ENCODE measurements at places on chromosomes 11 and 22. TPM values are rescaled to one million over a fixed set of nuclear protein-coding genes. Genes with fewer than 3 reads are reported as not detected.
A peak's percentile ranks its signal among the peaks of the same experiment; 100 is the strongest.

DNA sequence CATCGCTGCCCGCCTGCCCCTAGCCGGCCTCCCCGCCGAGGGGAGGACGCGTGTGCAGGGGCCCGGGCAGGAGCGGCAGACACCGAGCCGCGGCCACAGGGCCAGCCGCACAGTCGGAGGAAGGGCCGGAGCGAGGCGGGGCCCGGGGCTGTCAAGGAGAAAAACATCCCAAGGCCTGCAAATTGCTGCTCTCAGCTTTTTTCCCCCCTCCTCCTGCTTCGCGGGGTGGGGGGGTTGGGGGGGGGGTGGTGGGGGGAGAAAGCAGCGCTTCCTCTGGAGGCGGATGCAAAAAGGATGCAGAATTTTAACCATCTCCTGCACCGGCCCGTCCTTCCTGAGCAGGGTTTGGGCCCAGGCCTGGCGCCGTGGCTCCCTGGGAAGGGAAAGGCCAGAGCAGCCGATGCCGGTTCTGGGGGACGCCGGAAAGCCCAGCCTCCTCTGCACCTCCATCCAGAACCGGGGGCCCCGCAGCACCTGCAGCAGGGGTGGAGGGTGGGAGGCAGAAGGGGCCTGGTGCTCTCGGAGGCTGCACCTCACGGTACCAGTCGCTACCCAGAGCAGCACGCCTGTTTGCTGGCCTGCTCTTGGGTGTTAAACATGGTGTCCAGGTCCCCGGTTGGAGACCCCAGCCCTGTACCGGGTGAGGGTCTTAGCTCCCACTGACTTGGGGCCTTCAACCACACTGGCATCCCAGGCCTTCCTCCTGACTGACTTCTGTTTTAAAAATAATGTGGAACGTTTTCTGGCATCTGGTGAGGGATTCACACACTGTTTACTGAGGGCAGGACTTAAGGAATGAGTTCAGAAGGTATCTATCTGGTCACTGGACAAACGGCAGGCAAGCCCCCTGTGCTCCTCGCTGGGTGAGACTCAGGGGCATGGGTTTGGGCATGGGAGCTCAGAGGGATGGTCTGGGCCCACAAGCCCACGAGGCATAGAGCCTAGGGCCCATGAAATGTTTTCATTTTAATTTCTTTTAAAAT is 77.4 kb upstream of the WNT7B start:
- H3K27ac ChIP-seq = peak overlapping the region; percentile 95
- H3K4me1 ChIP-seq = peaks cover 58% of the 10 kb centered on the region
- H3K27me3 ChIP-seq = no peaks in the 10 kb centered on the region
- DNase-seq = peak; percentile 56
- no peaks in the 10 kb centered on the region for H3K36me3 ChIP-seq

DNA sequence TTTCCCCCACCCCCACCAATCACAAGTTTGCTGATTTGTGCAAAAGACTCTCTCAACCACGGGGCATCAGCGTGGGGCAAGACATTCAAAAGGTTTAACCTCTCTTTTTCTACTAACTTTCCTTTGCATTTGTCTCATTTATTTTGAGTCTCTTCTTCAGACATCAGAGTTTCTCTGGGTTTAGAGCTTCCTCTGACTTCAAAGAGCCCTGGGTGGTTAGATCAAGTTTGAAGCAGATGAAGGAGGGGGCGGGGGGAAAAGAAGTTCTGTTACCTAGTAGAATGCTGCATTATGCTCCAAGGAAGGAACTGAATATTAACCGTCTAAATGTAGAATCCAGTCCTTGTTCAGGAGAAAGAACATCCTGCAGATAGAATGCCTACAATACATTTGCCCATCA is 24.5 kb downstream of the GAS2 start:
- peak overlapping the region; percentile 5 for H3K27ac ChIP-seq
- H3K4me3 ChIP-seq = peak overlapping the region; percentile 42
- no peak for DNase-seq
- H3K4me1 ChIP-seq = peaks cover 17% of the 10 kb centered on the region

DNA sequence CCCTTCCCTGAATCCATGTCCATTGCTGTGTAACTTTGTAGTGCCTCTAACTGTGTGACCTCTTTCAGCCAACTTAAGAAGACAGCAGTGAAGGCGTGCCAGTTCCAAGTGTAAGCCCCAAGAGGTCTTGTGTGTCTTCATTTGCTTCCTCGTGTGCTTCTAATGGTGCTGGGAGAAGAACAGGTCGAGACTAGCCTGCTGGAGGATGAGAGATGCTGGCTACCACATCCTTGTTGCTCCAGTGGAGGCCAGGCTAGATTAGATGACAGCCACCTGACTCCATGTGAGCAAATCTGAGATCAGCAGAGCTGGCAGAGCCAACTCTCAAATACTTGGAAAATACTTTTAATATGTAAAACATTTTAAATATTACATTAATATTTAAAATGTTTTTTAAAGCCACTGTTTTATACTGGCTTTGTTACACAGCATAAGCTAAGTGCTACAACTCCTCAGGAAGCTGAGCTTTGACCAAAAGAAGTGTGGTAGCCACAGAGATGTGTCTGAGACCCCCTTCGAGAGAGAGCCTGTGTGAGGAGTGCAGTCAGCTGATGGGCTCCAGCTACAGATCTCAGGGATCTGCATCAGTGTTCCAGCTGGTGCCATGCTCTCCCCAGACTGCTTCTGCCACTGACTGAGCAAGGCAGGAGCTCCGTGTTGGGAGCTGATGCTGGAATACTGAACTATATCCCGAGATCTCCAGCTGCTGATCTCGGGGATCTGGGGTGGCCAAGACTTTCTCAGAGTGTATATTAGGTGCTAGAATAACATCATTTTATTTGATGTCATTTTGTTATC is 8.9 kb downstream of the KCNJ11 start:
- no peaks in the 10 kb centered on the region for H3K4me1 ChIP-seq
- no peaks in the 10 kb centered on the region for H3K27me3 ChIP-seq
- no peak overlapping the region for H3K27ac ChIP-seq
- H3K36me3 ChIP-seq = no peaks in the 10 kb centered on the region

DNA sequence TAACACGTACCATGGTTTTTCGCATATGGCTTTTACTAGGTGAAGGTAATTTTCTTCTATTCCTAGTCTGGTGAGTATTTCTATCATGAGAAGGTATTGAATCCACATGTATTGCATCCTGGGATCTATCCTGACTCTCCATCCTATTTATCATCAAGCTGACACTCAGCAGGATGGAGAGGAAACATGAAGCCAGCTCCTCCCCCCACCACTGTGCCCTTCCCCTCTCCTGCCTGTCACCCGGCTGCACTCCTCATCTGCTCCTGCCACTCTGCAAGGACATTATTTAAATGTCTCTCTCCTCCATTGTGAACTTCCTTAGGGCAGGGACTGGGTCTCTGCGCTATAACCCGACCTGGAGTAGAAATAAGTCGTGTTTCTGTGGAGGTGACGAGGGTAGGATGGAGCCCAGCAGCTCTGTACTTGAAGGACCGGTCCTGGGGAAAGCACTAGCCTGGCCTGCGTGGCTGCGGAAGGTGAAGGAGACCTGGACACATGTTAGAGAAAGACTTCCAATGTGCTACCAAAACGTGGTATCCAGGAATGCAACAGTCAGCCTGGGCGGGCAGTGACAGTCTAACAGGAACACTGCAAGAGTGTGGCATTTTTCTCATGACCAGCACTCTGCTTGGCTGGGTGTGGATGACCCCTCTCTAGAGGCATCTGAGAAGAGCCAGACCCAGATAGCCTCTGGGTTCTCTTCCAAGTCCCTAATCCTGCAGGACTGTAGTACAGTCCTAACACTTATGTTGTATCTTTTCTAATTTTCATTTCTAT is 111.2 kb downstream of the MICAL3 start:
- no peaks in the 10 kb centered on the region for H3K36me3 ChIP-seq
- H3K27ac ChIP-seq = no peak overlapping the region
- no peaks in the 10 kb centered on the region for H3K27me3 ChIP-seq
- DNase-seq = no peak

DNA sequence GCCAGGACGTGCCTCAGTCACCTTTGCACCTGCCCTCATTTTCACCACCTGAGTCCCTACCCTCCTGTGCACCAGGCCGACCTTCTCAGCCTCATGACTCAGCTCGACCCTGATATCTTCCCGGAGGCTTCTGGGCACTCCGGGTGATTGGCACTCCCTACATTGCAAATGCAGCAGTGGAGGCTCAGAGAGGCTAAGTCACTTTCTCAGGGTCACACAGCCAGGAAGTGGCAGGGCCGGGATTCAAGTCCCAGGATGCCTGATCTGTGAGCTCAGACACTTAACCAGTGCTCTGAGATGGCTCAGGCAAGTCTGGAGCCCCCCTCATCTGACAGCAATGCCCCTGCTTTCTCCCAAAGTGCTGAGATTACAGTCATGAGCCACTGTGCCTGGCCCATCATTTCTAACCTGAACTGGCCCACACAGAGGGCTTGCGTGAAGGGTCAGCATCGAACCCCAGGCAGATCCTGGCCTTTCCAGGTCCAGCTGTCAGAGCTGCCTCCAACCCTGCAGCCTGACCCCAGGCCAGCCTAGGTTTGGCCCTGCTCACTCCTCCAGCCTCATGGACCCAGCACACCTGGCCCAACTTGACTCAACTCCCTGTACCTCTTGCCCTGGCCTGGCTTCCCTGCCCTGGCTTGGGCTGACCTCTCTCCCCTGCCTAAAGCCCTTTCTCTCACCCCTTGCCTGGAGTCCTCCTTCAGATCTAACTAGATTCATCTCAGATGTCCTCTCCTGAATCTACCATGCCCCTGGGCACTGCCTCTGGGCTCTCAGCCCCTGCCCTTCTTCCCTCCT is 40.7 kb upstream of the RTL6 start:
- peaks cover 6% of the 10 kb centered on the region for H3K4me1 ChIP-seq
- no peak for DNase-seq
- peaks cover 25% of the 10 kb centered on the region for H3K27me3 ChIP-seq
- H3K4me3 ChIP-seq = no peak overlapping the region
- no peak overlapping the region for H3K27ac ChIP-seq
- no peaks in the 10 kb centered on the region for H3K36me3 ChIP-seq

GRCh38 chr11:19929655-19930054 is 217.0 kb downstream of the NAV2 start:
- H3K27me3 ChIP-seq = no peaks in the 10 kb centered on the region
- H3K4me1 ChIP-seq = no peaks in the 10 kb centered on the region
- H3K27ac ChIP-seq = no peak overlapping the region
- no peak for DNase-seq

DNA sequence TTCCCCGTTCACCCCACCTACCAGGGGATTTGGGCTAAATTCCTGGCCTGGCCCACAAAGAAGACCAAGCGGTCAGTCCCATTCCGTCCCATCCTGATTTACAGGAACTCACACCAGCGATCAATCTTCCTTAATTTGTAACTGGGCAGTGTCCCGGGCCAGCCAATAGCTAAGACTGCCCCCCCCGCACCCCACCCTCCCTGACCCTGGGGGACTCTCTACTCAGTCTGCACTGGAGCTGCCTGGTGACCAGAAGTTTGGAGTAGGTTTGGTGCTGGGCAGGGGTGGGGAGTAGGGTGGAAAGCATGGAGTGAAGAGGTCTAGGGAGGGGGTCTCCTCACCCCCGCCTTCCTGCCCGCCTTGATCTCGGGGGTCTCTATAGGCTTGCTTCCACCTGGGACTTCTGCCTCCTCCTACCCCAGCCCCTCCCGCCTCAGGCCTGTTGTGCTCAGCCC is at the start of gene SERPING1:
Gene SERPING1, plus strand, starts transcription at position 225 of the 455 bp plus-strand sequence. CDS start 586 bp downstream, outside the sequence.
- peaks cover 37% of the 10 kb centered on the region for H3K27me3 ChIP-seq
- no peaks in the 10 kb centered on the region for H3K36me3 ChIP-seq
- no peak for DNase-seq
- H3K27ac ChIP-seq = no peak within 1 kb of the TSS

GRCh38 chr22:38872831-38873248 is 824 bp upstream of the CBX6 start:
- H3K4me1 ChIP-seq = peaks cover 70% of the 10 kb centered on the region
- H3K4me3 ChIP-seq = peak overlapping the region; percentile 98
- H3K36me3 ChIP-seq = peaks cover 20% of the 10 kb centered on the region
- peak; percentile 25 for DNase-seq

GRCh38 chr11:61472282-61472681 is 36.3 kb upstream of the LRRC10B start:
- peaks cover 5% of the 10 kb centered on the region for H3K36me3 ChIP-seq
- no peak overlapping the region for H3K4me3 ChIP-seq
- no peak overlapping the region for H3K27ac ChIP-seq
- no peak for DNase-seq
- peaks cover 4% of the 10 kb centered on the region for H3K4me1 ChIP-seq

- H3K4me3 ChIP-seq = no peak overlapping the region
- H3K27me3 ChIP-seq = peaks cover 48% of the 10 kb centered on the region
- DNase-seq = no peak
Observed at GRCh38 chr11:75101424-75102128, 4.9 kb upstream of the OR2AT4 start.

DNA sequence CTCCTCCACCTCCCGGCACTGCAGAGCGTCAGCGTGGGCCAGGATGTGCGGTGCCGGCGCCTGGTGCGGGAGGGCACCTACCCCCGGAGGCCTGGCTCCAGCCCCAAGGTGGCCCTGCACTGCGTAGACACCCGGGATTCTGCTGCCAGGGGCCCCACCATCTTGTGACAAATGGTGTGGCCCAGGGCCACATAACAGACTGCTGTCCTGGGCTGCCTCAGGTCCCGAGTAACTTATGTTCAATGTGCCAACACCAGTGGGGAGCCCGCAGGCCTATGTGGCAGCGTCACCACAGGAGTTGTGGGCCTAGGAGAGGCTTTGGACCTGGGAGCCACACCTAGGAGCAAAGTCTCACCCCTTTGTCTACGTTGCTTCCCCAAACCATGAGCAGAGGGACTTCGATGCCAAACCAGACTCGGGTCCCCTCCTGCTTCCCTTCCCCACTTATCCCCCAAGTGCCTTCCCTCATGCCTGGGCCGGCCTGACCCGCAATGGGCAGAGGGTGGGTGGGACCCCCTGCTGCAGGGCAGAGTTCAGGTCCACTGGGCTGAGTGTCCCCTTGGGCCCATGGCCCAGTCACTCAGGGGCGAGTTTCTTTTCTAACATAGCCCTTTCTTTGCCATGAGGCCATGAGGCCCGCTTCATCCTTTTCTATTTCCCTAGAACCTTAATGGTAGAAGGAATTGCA is 13.5 kb downstream of the TSKU start:
- H3K27me3 ChIP-seq = peaks cover 24% of the 10 kb centered on the region
- no peaks in the 10 kb centered on the region for H3K36me3 ChIP-seq
- DNase-seq = no peak
- no peak overlapping the region for H3K27ac ChIP-seq

DNA sequence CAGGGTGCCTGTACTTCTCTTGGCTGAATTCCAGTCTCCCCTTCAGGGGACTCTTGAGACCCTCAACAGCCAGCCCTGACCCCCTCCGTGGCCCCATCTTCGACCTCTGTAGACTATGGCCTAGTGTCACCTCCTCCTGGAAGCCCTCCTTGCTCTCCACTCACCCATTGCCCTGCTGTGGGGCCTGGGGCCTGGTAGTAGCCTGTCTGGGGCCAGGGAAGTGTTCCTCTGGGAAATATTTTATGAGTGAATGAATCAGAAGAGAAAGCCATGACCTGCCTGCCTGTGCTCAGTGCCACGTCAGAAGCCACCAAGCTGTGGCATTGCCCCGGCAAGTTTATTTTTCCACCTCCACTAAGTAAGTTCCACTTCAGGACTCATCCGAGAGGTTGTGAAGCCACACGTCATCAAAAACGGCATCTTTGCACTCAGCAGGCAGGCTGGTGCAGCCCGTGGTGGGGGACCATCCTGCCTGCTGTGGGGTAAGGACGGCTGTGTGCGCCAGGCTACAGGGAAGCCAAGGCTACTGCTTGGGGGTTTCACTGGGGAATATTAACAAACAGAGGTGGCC is 59.6 kb upstream of the PPARA start:
- no peak overlapping the region for H3K27ac ChIP-seq
- H3K4me3 ChIP-seq = no peak overlapping the region
- no peaks in the 10 kb centered on the region for H3K4me1 ChIP-seq

MUC2 gene
- total RNA-seq = not detected

CABP7 gene
- total RNA-seq = 0.14 TPM

MS4A12 gene
- not detected for total RNA-seq

OR10A6 gene
- total RNA-seq = not detected

CSF2RB gene
- total RNA-seq = 3.8 TPM
